T-cell (primary cell): ENCODE measurements at places on chromosomes 4 and X.

- DNase-seq = no peak
- H3K36me3 ChIP-seq = no peaks in the 10 kb centered on the region
- H3K4me3 ChIP-seq = no peak overlapping the region
- no peaks in the 10 kb centered on the region for H3K27me3 ChIP-seq
- no peak overlapping the region for H3K27ac ChIP-seq
Observed at GRCh38 chr4:172287117-172287516, 473.9 kb downstream of the GALNTL6 start.

- no peak overlapping the region for H3K27ac ChIP-seq
- no peak for DNase-seq
- H3K4me1 ChIP-seq = peaks cover 4% of the 10 kb centered on the region
- H3K36me3 ChIP-seq = no peaks in the 10 kb centered on the region
- H3K27me3 ChIP-seq = no peaks in the 10 kb centered on the region
Observed at GRCh38 chr4:146335763-146336409, 121.5 kb downstream of the REELD1 start.

DNA sequence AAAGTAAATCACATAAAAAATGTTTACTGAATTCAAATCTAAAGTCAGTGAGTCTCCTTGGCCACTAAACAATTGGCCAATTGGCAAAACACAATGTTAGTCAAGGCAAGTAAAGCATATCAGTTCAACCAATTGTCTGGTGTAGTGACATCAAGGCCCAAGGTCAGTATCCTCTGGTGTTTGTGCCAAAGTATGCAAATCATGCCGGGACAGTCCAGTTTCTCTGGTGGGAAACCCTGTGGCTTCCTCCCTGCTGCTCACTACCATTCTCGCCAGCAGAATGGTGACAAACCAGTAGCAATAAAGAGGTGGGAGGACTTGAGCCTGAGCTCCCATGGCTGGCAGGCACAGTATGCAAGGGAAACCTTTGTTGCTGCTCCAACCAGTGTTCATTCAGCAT lies 314.9 kb upstream of the FGF13 start:
- no peak overlapping the region for H3K4me3 ChIP-seq
- DNase-seq = no peak
- H3K4me1 ChIP-seq = no peaks in the 10 kb centered on the region
- no peaks in the 10 kb centered on the region for H3K27me3 ChIP-seq
- H3K27ac ChIP-seq = no peak overlapping the region

DNA sequence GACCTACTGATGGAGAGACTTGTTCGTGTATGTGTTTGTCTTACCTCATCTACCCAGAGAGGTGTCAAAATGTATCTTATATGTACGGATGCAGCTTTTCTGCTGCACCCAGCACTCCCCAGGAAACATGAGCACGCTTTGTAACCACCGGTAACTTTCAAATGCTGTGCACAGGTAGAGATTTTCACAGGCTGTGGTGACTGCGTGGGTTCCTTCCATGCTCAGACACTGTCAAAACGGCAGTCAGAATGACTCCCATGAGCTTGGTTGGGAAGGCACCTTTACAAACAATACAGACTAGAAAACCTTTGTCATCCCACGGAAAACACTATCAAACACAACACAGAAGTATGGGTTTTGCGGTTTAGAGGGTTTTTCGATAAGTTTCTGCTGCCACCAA lies 28.2 kb downstream of the F11 start:
- peaks cover 3% of the 10 kb centered on the region for H3K4me1 ChIP-seq
- no peak for DNase-seq
- no peak overlapping the region for H3K27ac ChIP-seq

DNA sequence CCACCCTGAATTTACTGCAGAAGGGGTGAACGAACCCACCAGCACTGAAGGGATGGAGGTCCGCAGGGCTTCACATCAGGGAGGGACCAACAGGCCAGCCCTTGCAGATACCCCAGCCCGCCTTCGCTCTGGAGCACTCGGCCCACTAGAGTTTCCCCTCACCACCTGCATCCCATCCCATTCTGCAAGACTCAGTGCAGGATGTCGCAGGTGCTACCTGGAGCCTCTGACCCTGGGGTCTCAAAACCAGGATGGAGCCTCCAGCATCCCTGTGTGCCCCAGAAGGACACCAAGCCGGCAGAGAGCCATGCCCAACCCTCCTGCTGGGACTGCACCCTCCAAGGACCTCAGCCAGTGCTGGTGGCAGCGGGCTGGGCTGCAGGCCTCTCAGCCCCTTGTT lies 57.6 kb upstream of the ADRA2C start:
- no peaks in the 10 kb centered on the region for H3K4me1 ChIP-seq
- H3K4me3 ChIP-seq = no peak overlapping the region
- H3K27ac ChIP-seq = no peak overlapping the region
- peaks cover 48% of the 10 kb centered on the region for H3K27me3 ChIP-seq
- DNase-seq = no peak

- H3K4me1 ChIP-seq = no peaks in the 10 kb centered on the region
- H3K36me3 ChIP-seq = no peaks in the 10 kb centered on the region
- no peaks in the 10 kb centered on the region for H3K27me3 ChIP-seq
- no peak overlapping the region for H3K4me3 ChIP-seq
Observed at GRCh38 chr4:88137112-88137511, 21.3 kb downstream of the ABCG2 start.

- H3K27me3 ChIP-seq = no peaks in the 10 kb centered on the region
- no peak overlapping the region for H3K27ac ChIP-seq
- H3K36me3 ChIP-seq = no peaks in the 10 kb centered on the region
- no peak for DNase-seq
Observed at GRCh38 chr4:124861761-124862160, 149.2 kb upstream of the ANKRD50 start.

GRCh38 chrX:66176134-66176533 lies 12.1 kb downstream of the HEPH start:
- H3K4me1 ChIP-seq = no peaks in the 10 kb centered on the region
- no peak overlapping the region for H3K27ac ChIP-seq
- no peaks in the 10 kb centered on the region for H3K36me3 ChIP-seq
- no peak overlapping the region for H3K4me3 ChIP-seq

GRCh38 chrX:18252644-18253359 lies 32.1 kb upstream of the BEND2 start:
- H3K36me3 ChIP-seq = no peaks in the 10 kb centered on the region
- H3K4me3 ChIP-seq = no peak overlapping the region
- no peak for DNase-seq
- H3K27ac ChIP-seq = no peak overlapping the region
- H3K4me1 ChIP-seq = no peaks in the 10 kb centered on the region

DNA sequence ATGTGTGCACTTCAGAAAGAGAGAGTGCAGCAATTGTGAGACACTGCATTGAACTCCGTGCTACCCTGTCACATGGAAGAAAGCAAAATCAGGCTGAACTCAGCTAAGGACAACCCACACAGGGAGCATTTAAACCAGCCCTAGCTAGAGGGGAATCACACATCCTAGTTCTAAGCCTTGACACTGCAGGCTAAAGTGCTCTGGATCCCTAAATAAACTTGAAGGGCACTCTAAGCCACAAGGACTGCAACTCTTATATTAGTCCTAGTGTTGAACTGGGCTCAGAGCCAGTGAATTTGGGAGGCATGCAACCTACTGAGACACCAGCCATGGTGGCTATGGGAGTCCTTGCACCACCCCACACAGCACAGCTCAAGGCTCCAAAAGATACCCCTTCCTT lies 311.9 kb downstream of the OPHN1 start:
- no peak overlapping the region for H3K4me3 ChIP-seq
- no peaks in the 10 kb centered on the region for H3K4me1 ChIP-seq
- no peak overlapping the region for H3K27ac ChIP-seq
- DNase-seq = no peak
- no peaks in the 10 kb centered on the region for H3K27me3 ChIP-seq

DNA sequence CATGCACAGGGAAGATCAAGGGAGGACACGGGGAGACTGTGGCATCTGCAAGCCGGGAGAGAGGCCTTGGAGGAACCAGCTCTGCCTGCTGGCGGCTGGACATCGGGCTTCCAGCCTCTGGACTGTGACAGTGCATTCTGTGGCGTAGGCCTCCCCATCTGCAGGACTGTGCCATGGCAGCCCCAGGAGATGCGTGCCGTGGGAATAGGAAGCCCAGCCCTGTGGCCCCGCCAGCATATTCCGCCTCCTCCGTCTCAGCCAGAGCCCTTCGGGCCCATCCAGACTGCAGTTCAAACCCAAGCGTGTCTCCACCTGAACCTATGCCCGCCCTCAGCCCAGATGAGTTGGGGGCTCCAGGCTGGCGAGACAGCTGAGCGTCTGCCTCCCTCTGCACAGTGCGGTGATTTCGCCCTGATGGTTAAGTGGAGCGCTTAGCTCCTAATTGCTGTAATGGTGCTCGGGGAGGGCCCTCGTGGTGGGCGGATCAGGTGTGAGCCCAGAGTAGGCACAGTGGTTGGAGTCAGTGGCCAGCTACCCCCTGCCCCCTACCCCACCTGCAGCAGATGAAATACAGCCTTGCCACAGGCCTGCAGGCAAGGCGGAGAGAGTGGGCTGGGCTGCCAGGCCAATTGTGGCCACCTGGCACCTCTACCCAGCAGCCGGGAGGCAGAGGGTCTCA lies 133.9 kb downstream of the HMX1 start:
- H3K4me1 ChIP-seq = no peaks in the 10 kb centered on the region
- no peaks in the 10 kb centered on the region for H3K27me3 ChIP-seq
- DNase-seq = no peak
- H3K4me3 ChIP-seq = no peak overlapping the region
- no peaks in the 10 kb centered on the region for H3K36me3 ChIP-seq

DNA sequence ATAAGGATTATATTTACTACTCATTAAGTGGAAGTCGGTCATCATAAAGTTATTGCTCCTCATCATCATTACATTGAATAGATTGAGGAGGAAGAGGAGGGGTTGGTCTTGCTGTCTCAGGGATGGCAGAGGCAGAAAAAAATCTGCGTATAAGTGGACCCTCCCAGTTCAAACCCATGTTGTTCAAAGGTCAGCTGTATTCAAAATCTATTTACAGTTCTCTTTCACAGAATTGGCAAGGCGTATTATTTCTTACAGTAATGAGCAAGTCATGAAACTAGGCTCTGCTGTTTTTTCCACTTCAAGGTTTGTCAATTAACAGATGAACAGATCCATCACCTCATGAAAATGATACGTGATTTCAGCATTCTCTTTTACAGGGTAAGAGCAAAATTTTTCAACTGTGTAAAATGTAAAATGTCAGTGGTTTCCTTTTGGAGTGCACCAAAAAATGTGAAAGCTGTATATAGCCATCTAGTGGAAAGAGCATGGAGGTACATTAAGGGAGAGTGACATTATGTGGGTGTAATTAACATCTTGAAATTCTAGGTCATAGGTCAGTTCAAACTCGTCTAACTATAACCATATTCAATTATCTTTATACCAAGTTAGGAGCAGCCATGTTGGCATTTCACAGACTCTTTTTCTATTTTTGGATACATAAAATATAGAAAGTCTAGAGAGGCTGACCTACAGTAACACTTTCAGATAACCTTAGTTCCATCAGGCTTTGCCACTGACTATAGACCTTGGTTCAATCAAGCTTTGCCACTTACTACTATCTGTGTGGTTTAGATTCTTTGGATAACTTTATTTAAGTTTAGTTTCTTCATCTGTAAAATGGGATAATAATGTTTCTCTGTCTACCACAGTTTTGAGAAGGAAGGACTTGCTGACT lies 30.1 kb downstream of the NEIL3 start:
- H3K4me3 ChIP-seq = no peak overlapping the region
- no peaks in the 10 kb centered on the region for H3K36me3 ChIP-seq
- no peak overlapping the region for H3K27ac ChIP-seq
- H3K27me3 ChIP-seq = no peaks in the 10 kb centered on the region

GRCh38 chrX:123489011-123489410 lies 243.8 kb downstream of the THOC2 start:
- H3K36me3 ChIP-seq = no peaks in the 10 kb centered on the region
- no peak overlapping the region for H3K4me3 ChIP-seq
- no peaks in the 10 kb centered on the region for H3K4me1 ChIP-seq

DNA sequence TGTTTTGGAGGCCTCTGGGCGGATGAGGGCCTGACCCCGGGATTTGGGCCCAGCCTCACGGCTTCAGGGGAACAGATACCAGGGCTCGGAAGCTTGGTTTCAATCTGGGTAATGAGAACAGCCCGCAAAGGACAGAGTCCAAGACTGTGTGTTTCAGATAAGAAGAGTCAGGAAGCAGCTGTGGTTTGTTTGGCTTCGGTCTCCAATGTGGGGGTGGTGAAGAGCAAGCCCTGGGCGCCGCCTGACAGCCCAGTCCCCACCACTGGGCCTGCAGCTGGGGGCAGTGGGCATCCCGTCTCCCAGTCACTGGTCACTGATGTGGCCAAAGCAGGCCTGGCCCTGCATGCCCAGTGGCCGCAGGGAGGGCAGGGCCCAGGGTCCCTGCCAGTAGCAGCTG lies 9.1 kb downstream of the WFS1 start:
- peaks cover 8% of the 10 kb centered on the region for H3K27me3 ChIP-seq
- H3K36me3 ChIP-seq = no peaks in the 10 kb centered on the region
- no peaks in the 10 kb centered on the region for H3K4me1 ChIP-seq
- no peak overlapping the region for H3K4me3 ChIP-seq
- no peak for DNase-seq

- H3K36me3 ChIP-seq = no peaks in the 10 kb centered on the region
- no peaks in the 10 kb centered on the region for H3K27me3 ChIP-seq
- no peak overlapping the region for H3K4me3 ChIP-seq
- DNase-seq = no peak
Observed at GRCh38 chr4:176492646-176493302, 173.0 kb downstream of the SPCS3 start.

DNA sequence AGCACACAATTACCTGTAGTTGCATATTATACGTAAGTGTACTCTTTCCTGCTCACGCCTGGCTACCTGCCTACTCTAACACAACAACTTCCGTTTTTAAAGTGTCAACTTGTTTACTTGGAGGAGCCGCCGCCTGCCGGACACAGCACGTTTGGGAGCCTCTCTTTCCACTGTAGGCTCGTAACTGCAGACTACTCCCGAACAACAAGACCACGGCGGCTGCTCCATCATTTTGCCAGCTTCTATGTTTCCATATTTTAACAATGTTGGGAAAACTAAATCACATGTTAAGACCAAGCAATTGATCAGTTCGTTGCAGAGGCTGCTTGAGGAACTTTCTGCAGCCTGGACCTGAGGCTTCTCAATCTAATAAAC lies 841 bp downstream of the MTNR1A start:
- peaks cover 7% of the 10 kb centered on the region for H3K27me3 ChIP-seq
- H3K36me3 ChIP-seq = no peaks in the 10 kb centered on the region
- no peak for DNase-seq
- H3K27ac ChIP-seq = no peak overlapping the region
- H3K4me3 ChIP-seq = no peak overlapping the region

DNA sequence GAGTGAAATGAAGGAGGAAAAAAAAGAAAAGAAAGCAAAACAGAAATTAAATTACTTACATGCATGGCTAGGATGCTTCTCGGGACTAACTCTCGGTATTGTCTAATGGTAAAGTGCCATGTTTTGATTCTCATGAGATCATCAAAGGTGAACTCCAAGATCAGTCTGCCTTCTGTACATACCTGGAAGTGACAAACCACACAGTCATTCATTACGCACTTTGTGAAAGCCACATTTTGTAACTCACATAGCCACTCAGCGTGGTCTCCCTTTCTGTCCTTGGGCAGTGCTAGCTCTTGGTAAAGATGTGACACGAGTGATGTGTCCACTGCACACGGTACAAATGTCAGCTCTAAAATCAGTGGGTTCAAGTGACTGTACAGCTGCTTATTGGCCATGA lies 309.8 kb downstream of the LDB2 start:
- H3K36me3 ChIP-seq = no peaks in the 10 kb centered on the region
- no peak overlapping the region for H3K27ac ChIP-seq
- no peaks in the 10 kb centered on the region for H3K27me3 ChIP-seq
- DNase-seq = no peak
- H3K4me1 ChIP-seq = no peaks in the 10 kb centered on the region
- no peak overlapping the region for H3K4me3 ChIP-seq

- no peak for DNase-seq
- H3K36me3 ChIP-seq = no peaks in the 10 kb centered on the region
- no peaks in the 10 kb centered on the region for H3K4me1 ChIP-seq
- no peak overlapping the region for H3K4me3 ChIP-seq
- H3K27me3 ChIP-seq = no peaks in the 10 kb centered on the region
Observed at GRCh38 chrX:133911825-133912495, 73.4 kb downstream of the GPC3 start.
